ENCODE measurements at places on chromosomes 1 and 21.
A peak's percentile ranks its signal among the peaks of the same experiment; 100 is the strongest.

DNA sequence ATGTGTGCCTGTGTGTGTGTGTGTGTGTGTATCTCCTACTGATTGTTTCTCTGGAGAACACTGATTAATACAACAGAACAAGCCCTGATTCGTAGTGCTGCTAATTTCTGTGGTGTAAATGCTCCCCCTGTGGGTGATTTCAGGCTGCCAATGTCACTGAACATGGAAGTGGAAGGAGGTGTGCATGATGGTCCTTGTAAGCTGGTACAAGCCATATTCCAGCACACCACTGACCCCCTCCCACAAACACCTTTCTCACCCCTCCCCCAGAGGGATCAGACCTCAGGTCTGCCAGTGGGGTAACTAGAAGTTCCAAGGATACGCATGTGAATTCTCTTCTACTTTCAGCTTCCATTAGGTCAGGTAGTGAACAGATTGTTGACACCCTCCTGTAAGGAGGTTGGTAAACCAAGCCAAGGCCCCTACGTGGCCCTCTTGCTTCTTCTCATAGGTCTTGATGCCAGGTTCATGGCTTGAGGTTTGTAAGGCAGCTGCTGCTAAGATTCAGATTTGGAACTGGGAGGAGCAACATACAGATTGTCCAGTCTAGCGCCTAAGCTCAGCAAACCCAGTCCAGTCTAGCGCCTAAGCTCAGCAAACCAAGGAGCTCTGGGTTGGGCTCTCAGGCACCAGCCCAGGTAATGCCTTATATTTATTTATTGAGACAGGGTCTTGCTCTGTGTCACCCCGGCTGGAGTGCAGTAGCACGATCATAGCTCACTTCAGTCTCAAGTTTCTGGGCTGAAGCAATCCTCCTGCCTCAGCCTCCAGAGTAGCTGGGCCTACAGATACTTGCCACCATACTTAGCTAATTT is 38.7 kb downstream of the DHCR24 start:
- no peak for DNase-seq

DNA sequence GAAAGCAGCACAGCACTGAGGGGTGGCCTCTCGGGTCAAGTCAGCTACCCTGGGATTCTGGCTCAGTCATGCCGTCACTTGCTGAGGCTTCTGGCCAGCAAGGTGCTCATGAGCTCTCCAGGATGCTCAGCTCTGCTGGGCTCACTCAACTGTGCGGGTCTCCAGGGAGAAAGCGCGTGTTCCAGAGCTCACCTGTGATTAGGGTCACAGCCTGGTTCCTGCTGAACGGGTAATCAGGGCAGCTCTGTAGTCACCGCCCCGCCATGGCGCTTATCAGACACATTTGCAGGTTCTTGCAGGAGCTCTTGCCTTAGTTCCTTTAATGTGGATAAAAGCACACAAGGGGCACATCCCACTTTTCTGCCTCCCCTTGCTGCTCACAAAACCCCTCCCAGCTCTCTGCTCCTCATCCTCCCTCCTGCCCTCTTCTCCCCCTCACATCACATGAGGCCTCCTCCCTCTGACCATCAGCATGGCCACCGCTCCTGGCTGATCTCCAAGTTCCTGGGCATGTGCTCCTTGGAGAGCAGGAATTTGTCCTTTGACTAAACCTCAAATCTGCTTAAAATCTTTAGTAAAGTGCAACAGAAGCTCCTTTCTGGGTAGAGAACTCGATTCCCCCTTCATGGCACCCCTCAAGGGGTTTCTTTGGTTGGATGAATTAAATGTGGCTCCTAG is 2.0 kb downstream of the PCP4 start:
- no peak for DNase-seq

DNA sequence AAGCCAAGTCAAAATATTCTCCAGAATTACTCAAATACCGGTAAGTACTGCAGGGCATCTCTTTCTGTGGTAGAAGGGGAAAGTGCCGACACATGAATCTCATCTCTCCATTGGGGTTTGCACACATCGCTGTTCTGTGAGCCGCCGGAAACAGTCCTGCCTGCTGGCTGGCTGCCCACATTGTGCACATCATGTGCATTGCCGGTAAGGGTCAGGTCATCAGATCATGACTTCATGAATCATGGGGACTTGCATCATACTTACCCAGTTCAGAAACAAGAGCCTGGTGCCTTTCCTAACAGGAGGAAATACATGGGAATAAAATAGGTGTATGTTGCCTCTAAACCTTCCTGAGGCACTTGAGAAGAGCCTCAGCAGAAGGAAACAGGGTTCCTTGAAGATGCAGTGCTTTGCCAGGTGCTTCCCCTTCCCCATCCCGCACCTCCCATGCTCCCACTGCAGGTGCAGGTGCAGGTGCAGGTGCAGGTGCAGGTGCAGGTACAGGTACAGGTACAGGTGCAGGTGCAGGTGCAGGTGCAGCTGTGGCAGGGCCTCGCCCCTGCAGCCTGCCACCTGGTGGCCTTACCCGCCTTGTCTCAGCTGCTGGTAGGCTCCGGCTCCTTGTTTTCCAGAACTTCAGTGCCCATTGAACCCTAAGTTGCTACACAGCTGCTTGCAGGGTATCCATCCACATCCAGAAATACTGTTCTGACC is 26.5 kb downstream of the GPR137B start:
- DNase-seq = peak; percentile 73

DNA sequence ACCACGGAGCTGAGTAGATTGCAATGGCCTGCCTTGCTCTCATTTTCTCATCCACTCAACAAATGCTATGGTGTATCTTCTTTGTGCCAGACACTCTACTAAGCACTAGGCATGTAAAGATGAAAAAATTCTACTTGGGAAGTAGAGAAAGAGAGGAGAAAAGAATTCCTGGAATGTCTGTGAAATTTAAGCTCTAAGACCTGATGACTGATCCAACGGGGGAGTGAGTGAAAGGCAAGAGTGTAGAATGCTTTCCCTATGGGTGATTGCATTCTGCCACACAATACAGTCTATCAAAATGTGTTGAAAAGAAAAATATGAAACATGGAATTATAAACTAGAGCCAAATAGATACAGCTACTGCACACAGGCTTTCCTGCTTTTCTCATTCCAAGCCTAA is 82.3 kb downstream of the CYYR1 start:
- no peak for DNase-seq

- no peak for DNase-seq
Observed at GRCh38 chr1:232577772-232578171, 52.2 kb downstream of the SIPA1L2 start.

DNA sequence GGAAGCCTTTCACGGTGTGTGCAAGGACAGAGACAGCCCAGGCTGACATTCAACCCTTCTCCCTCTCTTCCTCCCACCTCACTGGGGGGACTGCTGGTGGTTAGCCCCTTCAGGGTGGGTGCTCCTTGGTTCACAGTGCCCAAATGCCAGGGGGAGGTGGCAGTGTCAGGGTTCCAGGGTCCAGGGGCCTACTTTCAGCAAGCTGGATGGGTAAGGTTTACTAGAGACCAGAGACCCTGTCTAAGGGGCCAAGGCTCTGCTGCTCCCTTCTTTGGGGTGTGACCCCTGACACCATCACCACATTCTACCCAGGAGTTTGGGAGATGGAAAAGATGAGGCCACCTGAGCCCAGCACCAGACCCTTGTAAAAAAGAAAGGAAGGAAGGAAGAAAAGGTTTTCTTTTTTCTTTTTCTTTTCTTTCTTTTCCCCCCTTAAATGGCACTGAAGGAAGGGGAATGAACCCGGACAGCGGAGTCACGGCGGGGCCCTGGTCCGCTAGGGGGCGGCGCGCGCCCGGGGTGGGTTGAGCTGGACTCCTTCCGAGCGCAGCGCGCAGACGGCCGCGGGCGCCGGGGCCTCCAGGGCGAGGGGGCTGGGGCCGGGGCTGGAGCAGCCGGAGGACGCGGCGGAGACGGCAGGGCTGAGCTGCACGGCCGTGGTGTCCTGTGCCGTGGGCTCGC is 18.8 kb downstream of the KNCN start:
- DNase-seq = peak; percentile 98

- DNase-seq = no peak
Observed at GRCh38 chr1:170376801-170377385, 155.1 kb upstream of the GORAB start.

GRCh38 chr1:83115785-83116184 is 883.1 kb downstream of the TTLL7 start:
- no peak for DNase-seq

DNA sequence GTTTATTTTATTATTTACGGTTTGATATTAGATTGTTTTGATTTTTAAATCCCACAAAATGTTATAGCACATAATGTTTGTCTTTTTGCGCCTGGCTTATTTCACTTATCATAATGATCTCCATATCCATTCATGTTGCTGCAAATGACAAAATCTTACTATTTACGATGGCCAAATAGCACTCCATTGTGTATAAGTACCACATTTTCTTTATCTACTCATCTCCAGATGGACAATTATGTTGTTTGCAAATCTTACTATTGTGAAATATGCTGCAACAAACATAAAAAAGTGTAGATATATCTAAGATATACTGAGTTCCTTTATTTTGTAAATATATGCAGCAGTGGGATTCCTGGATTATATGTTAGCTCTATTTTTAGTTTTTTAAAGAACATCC is 1568.3 kb downstream of the AMY1C start:
- no peak for DNase-seq

DNA sequence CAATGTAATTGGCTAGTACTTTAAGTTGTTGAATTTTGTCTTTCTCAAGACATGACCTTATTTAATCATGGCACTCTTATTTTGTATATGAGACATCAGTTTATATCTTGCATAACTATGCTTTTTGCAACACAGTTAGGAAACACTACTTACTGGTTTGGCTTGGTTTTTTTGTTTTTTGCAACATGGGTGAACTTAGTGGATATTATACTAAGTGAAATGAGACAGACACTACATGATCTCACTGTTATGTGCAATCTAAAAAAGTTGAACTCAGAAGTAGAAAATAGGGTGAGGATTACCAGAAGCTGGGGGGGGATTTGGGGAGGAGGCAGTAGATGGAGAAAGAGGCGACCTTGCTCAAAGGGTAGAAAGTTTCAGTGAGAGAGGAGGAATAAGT is 132.1 kb downstream of the PLA2G4A start:
- no peak for DNase-seq

- DNase-seq = peak; percentile 50
Observed at GRCh38 chr1:910881-911721, 12.6 kb upstream of the SAMD11 start.

Measured in H7 (cell line).